Calu3 (cell line): ENCODE measurements at places on chromosomes 5 and 9. TPM values are rescaled to one million over a fixed set of nuclear protein-coding genes. Genes with fewer than 3 reads are reported as not detected.

DNA sequence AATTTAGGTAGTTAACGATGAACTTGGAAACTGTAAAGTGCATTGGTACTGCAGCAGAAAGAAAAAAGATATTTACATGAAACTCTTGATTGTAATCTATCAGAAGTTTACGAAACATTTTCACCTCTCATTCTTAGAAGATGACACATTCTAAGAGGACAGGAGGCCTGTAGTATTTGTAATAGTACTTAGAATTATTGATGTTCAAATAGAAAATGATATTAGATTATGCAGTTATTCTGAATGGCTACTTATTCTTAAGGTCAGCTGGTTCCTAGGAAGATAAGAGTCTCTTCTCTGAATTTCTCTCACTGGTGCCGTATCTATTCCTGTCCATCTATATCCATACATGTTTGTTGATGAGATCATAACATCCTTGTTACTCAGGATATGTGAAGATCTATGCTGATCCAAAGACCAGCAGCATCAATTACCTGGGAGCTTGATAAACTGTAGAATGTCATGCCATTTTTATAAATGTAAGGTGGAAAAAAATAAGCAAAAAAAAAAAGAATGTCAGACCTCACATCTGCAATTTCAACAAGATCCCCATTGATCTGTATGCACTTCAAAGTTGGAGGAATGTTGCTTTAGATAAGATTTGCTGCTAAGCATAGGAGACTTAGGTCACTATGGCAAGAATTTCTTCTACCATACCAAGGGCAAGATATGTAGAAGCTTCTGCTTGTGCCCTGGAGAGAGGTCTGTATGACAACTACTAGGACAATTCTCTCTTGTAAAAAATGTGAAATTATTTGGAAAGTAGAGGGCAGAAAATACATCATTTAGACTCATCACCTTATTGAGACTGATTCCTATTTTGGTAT lies 42.4 kb upstream of the RICTOR start:
- no peak for DNase-seq

DNA sequence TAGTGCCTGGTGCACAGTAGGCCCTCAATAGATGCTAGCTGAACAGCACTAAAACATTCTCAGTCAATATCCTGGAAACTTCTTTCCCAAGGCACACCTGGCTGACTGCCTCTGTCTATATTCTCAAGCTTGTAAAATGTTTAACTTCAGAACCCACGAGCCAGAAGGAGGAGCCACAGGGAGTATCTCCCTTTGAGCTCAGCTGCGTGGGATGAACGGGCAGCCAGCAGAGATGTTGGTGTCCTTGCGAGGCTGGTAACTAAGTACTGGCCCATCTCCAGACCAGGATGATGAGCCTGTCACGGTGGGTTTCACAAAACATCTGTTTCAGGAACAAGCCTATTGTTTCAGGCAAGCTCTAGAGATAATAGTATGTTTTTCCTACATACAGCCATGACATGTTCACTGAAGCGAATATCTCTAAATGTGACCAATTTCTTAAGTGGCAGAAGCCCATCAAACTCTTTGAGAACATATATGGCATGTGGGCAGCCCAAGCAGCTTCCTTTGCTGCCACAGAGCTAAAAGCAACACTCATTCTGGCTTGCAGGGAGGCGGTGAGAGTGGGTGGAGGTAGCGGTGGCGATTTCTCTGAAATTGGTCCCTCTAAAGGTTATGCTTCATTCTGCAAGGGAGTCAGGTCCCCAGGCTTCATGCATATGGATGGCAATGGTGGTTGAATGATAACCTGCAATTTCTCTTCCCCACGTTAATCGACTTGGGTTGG lies 206.2 kb downstream of the TTLL11 start:
- DNase-seq: no peak

GRCh38 chr5:168073311-168073710 lies 218.1 kb upstream of the WWC1 start:
- no peak for DNase-seq

Gene ANKRD33B
- total RNA-seq: 2.9 and 3.6 TPM in 2 replicates

Gene GABRB2
- not detected in 2 replicates for total RNA-seq
